ENCODE measurements at places on chromosomes 16 and 17. TPM values are rescaled to one million over a fixed set of nuclear protein-coding genes. Genes with fewer than 3 reads are reported as not detected.

Gene KRTAP4-1
- total RNA-seq, result not detected

Gene CKLF
- 49.8 TPM for total RNA-seq

Gene GP1BA
- not detected for total RNA-seq

Gene NEURL4
- 99.5 TPM for total RNA-seq

Gene FOXN1
- total RNA-seq, result not detected

Gene ZNF778
- total RNA-seq, result 14.0 TPM

Gene RNF227
- 1.1 TPM for total RNA-seq

Gene CMTM2
- not detected for total RNA-seq

Gene KREMEN2
- total RNA-seq, result 1.6 TPM

Gene CCDC47
- total RNA-seq, result 91.9 TPM

Gene WRAP53
- total RNA-seq, result 42.2 TPM

Gene CHST4
- not detected for total RNA-seq

Gene TNFRSF13B
- total RNA-seq, result not detected

Gene CCL17
- not detected for total RNA-seq

Gene SLC9A5
- total RNA-seq, result 3.6 TPM

Gene PIRT
- total RNA-seq, result not detected

Gene CD300E
- not detected for total RNA-seq

Gene GPRC5B
- 6.9 TPM for total RNA-seq

Gene DLX3
- total RNA-seq, result 0.20 TPM

Gene PRSS21
- total RNA-seq, result not detected

Gene LITAFD
- not detected for total RNA-seq

Gene PRAC2
- 25.5 TPM for total RNA-seq

Gene ADAT1
- 65.3 TPM for total RNA-seq

Gene CDC42EP4
- total RNA-seq, result 40.2 TPM

Gene AATK
- total RNA-seq, result 1.4 TPM

Gene ATP2A1
- total RNA-seq, result 3.0 TPM

Gene BAIAP3
- total RNA-seq, result 3.7 TPM

Gene OR1A2
- total RNA-seq, result not detected

Gene APOH
- total RNA-seq, result 1.4 TPM

Gene TAC4
- total RNA-seq, result not detected

Gene GP2
- total RNA-seq, result not detected

Gene IRX5
- 9.3 TPM for total RNA-seq

Gene CA5A
- not detected for total RNA-seq

Gene SF3B3
- total RNA-seq, result 571 TPM

Gene B9D1
- total RNA-seq, result 37.0 TPM

Gene PMM2
- total RNA-seq, result 54.8 TPM

Gene ZNF469
- total RNA-seq, result 0.11 TPM

Gene TMEM98
- 75.0 TPM for total RNA-seq

Gene AOC2
- 1.4 TPM for total RNA-seq

Gene CDH13
- 2.1 TPM for total RNA-seq

Gene MYH3
- total RNA-seq, result 2.1 TPM

Gene DPEP1
- 0.52 TPM for total RNA-seq

Gene SALL1
- 24.8 TPM for total RNA-seq

Gene NPIPA8
- 2.8 TPM for total RNA-seq

Gene KRTAP4-16
- total RNA-seq, result not detected

Gene GRIN2A
- total RNA-seq, result 1.2 TPM

Gene HID1
- 1.2 TPM for total RNA-seq

Measured in A673 (cell line).